ENCODE measurements at places on chromosomes 3 and 15.

- no peak for DNase-seq
These were observed 152.6 kb downstream of the DPH6 start for GRCh38 chr15:35393398-35393797.

- no peak for DNase-seq
These were observed 7.0 kb downstream of the IQSEC1 start for GRCh38 chr3:13066236-13066635.

DNA sequence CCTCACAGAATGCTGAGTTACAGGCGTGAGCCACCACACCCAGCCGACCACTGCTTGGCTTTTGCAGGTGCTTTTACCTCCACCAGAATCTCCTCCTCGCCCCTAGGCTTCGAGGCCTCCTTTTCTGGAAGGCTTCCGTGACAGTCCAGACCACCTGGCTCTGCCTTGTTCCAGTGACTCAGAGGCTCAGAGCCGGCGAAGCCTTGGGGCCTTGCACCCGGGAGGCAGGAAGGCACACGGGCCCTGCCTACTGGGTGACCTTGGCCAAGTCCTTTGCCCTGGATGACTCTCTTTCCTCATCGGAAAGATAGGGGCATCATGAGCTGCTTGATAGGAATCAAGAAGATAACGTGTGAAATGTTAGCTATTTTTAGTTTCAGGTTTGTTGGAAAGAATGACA is 31.3 kb upstream of the FURIN start:
- DNase-seq: no peak

DNA sequence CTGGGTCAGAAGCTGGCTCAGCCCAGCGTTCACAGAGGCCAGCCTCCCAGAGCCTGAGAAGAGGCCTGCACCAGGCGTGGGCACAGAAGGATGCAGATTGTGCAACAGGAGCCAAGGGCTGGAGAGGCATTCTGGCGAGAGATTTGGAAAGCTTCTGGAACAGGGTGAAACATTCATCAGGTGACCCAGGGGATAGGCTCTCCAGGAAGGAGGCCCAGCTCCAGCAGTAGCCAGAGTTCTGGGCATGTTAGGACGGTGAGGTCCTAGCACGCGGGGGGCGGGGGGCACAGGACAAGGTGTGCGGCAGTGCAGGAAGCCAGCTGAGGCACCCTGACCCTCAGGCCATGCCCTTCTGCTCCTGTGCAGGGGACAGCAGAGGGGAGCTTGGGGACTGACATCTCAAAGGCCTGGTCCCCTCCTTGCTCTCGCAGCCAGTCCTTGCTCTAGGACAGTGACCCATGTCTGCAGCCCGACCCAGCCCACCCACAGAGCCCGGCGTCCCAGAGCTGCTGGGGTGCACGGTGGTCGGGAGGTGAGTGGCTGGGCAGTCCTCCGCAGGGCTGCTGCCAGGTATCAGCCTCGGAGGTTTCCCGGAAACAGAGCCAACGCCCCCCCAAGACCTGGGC is 111.7 kb upstream of the KLF13 start:
- no peak for DNase-seq

- no peak for DNase-seq
These were observed 84.5 kb upstream of the SETMAR start for GRCh38 chr3:4218456-4219226.

GRCh38 chr3:40187945-40188344 is 121.6 kb upstream of the EIF1B start:
- no peak for DNase-seq

- DNase-seq: no peak
These were observed 291.2 kb downstream of the NTRK3 start for GRCh38 chr15:87965304-87965703.

- DNase-seq: no peak
These were observed 17.7 kb downstream of the AMOTL2 start for GRCh38 chr3:134356411-134357040.

DNA sequence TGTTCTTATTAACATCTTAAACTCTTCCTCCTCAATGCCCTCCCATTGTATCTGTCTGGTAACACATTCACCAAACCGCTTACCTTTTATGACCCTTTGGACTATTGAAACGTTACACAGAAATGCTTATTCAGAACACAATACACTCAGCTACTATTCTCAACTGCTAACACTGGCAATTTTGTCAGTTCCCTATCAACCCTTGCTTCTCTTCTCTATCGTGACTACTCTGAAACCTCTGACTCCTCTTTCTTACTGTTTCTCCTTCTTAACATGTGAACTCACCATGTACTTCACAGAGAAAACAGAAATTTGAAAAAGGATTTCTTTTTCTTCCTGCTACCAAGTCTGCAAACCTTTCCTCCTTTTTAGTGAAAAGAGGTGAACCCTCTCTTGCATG is 232.9 kb upstream of the GPR149 start:
- DNase-seq: no peak

GRCh38 chr3:118842147-118842863 is 192.3 kb downstream of the IGSF11 start:
- no peak for DNase-seq

DNA sequence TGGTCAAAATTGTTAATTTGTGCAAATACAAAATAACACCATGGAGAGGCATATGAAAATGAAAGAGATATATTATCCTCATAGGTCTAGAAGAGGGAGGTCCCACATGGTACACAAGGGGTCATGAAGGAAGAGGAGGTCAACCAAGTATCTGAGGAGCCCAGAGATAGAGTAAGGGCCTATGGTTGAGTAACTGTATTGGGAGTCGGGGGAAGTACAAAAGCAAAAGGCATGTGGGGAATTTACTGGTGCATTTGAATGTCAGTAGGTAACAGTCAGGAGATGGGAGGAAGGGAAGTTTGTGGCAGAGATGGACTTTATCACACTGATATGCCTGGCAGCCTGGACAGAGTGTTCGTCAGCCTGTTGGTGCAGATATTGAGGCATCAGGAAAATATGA is 1113.7 kb downstream of the OTOL1 start:
- DNase-seq: no peak

- DNase-seq: no peak
These were observed 72.8 kb upstream of the RBM5 start for GRCh38 chr3:50015918-50016317.

GRCh38 chr15:101028772-101029438 is 109.7 kb downstream of the LRRK1 start:
- DNase-seq: no peak

GRCh38 chr3:120144267-120144666 is 50.0 kb upstream of the GSK3B start:
- DNase-seq: no peak

Data from activated T-cell treated with anti-CD3 and anti-CD28 coated beads for 24 hours (primary cell).